Stimulated activated CD8-positive, alpha-beta memory T cell treated with anti-CD3 and anti-CD28 coated beads, Interleukin-7, amount 100 ng/mL, for 1 hour (primary cell): ENCODE measurements at places on chromosomes 11 and 22.

GRCh38 chr22:42856865-42857704 lies at the start of gene ARFGAP3:
Gene ARFGAP3, minus strand, starts transcription at chr22:42857273. Its CDS starts 91 bp downstream, at chr22:42857182.
- peak; percentile 88 for DNase-seq

GRCh38 chr22:47123827-47124442 lies 361.5 kb downstream of the TBC1D22A start:
- no peak for DNase-seq

GRCh38 chr11:111370902-111371578 lies 8.0 kb downstream of the POU2AF1 start:
- no peak for DNase-seq

GRCh38 chr11:40235841-40236240 lies 1223.6 kb downstream of the LRRC4C start:
- DNase-seq: no peak

DNA sequence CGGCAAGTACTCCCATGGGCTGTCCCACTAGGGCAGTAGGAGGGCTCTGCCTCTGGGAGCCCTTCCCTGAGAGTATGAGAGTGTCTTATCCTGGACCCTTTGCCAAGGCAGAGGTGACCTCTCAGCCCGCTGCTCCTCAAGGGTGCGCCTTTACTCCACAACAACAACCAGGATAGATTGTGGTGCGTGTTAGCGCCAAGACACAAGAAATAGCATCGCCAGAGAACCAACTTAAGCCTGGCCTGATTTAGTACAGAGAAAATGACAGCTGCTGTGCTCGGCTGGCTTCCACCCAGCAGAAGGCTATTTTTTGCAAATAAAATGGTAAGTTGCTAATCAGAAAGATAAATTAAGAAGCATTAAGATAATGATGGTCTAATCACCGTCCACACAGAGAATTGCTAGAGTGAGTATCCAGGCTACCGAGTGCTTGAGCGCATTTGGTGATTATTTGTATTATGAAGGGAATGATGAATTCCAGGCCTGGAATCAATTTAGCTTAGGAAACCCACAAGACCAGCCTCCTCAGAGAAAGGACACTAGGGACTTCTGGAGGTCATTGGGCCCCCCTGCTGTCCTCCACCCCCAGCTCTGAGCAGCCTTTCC lies 119.8 kb downstream of the PKNOX2 start:
- DNase-seq: no peak

- DNase-seq: no peak
Measured at GRCh38 chr11:117223741-117224689, 7.9 kb downstream of the PCSK7 start.

DNA sequence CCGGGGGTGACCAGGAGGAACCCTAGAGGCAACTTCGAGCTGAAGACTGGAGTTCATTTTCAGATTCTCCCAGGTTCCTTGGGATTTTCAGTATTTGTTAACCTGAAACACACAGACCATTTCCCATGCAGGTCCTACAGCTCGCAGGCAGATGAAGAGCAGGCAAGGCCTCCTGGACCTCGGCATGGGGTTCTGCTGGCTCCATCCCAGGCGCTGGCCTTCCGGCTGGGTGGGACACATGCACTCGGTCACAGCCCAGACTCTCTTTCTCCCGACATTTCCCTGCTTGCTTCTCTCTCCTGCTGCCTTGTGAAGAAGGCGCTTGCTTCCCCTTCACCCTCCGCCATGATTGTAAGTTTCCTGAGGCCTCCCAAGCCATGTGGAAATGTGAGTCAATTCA lies 15.4 kb upstream of the TTLL12 start:
- no peak for DNase-seq

DNA sequence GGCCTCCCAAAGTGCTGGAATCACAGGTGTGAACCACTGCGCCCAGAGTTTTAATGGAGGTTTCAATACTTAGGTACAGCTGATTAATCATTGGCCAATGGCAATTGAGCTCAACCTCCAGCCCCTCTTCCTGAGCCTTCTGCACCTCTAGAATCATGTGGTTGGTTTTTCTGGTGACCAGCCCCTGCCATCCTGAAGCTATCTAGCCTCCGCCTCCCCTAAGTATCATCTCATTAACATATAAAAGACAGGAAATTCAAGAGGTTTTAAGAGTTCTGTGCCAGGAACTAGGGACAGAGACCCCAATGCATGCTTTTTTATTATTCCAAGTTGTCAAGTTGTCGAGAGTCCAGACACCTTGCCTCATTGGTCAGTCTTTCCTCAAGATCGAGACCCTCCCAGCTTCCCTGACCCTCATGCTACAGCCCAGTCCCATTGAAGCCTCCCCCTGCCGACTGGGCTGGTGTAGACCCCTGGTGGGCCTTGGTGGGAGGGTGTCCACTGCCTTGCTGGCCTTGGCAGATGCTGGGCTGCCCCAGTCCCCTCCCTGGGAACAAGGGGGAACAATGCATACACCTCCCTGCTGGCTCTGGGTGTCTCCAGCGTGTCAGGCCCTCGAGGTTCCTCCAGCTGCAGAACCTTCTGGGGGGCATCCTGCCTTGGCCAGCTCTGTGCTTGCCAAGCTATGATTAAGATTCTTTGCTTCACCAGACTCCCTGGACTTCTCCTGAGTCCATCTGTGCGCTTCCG lies 148.0 kb downstream of the CTTN start:
- no peak for DNase-seq

DNA sequence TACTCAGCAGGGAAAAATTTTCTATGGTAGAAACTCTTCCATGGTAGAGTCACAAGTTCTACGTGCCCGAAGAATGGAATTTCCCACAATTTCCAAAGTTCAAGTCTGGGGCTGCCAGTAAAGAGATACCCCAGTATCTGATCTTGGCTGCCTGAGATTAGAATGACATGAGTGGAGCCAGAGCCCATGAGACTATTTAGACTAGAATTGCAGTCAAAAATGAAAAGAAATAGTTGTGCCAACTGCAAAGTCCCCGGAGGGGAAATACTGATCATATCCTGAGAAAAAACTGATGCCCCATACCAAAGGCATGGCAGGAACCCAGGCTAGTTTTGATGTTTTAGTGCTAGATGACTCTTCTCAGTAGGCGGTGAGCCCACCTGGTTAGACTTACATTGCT lies 11.2 kb downstream of the MAJIN start:
- no peak for DNase-seq

- DNase-seq: no peak
Measured at GRCh38 chr22:35984183-35985175, 44.1 kb downstream of the RBFOX2 start.

DNA sequence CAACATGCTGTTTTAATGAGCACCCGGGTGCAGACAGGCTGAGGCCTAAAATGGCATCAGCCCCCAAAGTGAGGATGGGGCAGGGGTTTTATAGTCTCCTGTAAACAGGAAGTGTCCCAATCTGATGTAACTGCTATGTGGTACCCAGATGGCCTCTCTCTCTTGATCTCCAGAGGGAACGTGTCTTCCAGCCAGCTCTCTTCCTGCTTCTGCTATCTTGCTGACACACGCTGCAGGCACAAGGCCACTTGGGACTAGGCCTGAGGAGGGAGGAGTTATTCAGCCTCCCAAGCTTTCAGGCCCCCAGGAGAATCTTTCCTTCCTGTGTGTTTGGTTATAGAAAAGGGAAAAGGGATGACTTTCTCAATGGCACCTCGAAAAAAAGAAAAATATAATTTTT lies 11.4 kb upstream of the VSTM5 start:
- no peak for DNase-seq

DNA sequence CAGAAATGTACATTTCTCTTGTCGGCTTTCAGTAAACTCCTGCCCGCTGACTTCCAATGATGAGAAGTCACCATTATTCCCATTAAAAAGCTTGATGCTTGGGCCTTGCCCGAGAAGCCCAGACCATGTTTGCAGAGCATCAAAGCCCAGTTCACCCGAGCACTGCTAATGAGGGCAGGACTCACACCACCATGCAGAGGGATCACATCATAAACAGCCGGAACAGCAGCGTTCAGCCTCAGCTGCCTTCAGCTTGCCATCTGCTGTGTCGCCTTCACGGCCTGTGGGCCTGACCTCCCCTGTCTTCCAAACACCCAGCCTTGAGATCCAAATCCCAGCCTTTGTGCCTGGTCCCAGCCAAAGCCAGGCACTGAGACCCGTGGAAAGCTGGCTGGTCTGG lies 105.4 kb upstream of the CSNK2A3 start:
- no peak for DNase-seq

- DNase-seq: no peak
Measured at GRCh38 chr11:64316672-64317324, 561 bp downstream of the TRMT112 start.

GRCh38 chr11:105137286-105137685 lies 2.3 kb downstream of the CARD18 start:
- no peak for DNase-seq
